HTR-8/SVneo (cell line): ENCODE measurements at places on chromosomes 1 and 21.
A peak's percentile ranks its signal among the peaks of the same experiment; 100 is the strongest.

- no peak for DNase-seq
These were observed 92.6 kb downstream of the IGSF21 start for GRCh38 chr1:18200136-18200717.

DNA sequence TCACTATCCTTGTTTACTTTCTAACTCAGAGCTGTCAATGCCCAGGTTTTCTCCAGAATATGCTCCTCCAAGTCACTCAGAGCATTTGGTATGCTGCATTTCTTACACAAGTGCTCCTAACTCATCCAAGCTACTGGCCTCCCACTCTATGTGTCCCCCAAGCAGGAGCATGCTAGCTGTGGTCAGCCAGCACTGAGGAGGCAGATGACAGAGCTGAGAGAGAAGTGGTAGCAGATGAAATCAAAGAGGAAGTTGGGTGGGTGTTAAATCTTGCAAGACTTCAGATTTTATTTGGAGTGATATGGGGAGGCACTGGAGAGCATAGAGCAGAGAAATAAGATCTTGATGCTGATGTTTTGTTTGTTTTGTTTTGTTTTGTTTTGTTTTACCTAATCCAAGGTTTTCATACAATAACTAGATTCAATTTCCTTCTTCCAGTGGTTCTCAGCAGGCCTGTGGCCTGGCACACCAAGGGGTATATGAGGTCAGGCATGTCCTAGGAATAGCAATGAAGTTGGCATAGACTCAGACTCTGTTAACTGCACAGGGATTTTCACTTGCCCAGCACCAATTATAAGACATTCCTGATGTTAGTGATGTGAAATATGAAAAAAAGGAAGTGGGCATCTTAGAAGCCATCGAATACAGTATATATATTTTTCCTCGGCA is 3.1 kb upstream of the PGBD5 start:
- no peak for DNase-seq

GRCh38 chr1:39034114-39034654 is 8.0 kb downstream of the NDUFS5 start:
- DNase-seq, result no peak

GRCh38 chr1:22636927-22637326 is 499 bp downstream of the C1QA start:
- DNase-seq, result no peak

DNA sequence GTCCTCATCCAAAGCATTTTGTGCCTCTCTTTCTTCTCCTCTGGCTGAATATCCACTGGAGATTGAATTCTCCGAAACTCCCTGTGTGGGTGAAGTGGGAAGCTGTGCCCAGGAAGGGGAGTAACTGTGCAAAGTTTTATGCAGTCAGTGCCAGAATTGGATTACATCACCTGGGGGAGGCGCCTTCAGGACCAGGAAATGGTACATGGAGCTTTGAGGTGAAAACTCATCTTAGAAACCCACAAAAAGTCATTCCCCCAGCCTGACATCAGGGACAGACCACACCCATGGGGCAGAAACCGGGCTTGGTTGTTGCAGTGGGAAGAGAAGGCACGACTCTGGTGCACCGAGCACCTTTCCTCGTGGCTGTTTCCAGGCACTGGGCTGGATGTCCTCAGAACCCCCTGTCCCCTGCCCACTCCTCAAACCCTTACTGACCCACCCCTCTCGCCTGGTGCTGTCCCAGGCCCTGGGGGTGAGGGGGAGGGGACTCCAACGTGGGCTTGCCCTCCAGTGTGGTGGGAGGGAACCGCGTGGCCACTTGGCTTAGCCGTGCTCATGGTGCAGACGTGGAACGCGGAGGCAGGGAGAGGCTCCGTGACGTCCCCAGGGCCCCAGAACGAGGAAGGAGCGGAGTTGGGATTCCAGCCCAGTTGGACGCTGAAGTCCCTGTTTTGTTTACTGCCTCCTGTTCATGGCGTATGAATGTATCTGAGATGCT is 15.7 kb downstream of the TFF3 start:
- DNase-seq, result no peak

GRCh38 chr1:182601416-182601786 is 2.8 kb downstream of the RGS16 start:
- DNase-seq, result peak; percentile 72

DNA sequence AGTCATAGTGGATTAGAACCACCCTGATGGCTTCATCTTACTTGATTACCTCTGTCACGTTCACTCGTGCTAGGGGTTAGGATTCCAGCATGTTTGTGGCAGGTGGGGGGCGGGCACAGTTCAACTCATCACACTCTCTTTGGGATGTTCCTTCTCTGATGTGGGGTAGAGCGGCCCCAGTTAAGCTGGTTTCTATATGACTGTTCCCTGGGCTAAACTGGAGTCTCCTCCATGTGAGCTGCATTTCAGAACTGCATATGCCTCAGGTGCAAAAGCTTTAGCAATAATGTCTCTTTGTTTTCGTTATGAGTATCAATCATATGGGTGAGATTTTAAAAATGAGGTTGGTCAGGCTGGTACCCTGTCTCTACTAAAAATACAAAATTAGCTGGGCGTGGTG is 393.2 kb downstream of the RPS6KC1 start:
- DNase-seq, result no peak

GRCh38 chr1:20634594-20635084 is 1.4 kb downstream of the PINK1 start:
- DNase-seq, result no peak

DNA sequence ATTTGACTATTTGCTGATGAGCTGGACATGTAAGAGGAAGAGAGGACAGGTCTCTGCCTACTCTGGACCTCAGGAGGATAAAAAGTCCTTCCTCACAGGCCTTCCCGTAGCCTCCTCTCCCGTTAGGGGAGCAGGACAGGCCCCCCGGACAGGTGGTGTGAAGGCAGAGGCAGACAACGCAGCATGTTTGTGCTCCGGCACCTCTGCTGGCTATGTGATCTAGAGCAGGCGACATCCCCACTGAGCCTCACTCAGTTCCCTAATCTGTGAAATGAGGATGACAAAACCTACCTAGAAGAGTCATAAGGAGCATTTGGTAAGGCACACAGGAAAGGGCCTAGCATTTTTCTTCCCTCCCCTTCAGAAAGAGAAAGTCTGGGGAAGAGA is 34.8 kb downstream of the KIAA1614 start:
- no peak for DNase-seq

DNA sequence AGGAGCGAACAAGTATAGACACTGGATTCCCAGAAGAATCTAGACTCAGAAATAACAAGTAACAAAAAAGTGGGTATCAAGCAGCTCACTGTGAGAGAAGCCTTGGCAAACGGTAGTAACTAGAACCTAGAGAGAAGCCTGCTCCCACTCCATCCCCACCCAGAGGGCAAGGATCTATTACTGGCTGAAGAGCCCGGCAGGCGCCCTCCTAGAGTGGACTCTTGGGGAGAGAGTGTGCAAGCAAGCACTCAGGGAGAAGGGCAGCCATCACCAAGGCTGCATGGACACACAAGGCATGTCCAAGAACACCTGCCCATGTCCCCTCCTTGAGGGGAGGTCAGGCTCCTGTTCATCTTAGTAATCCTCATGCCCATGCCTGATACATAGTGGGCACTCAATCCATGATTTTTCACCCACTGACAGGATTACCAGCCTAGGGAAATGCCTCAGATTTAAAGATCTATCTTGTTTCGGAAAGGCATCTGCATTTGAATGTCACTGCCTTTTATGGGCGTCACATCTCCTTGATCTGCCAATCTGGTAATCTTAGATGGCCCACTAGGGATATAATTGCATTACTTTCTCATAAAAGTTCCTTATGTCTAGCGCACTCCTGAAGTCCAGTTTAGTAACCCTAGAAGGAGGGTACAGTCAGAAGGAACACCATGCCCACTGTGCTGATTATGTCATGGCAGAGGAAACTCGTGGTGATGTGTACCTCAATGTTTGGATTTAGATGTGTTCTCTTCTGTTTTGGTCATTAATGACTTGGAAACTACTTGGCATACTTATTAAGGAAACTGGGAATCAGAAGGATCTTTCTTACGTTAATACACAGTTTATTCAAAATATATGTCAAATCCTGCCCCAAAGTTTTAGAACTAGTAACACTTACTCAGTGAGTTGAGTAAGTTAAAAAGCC is 14.4 kb downstream of the CNN3 start:
- no peak for DNase-seq

- no peak for DNase-seq
These were observed 117.7 kb downstream of the PDE4B start for GRCh38 chr1:65910432-65910831.

- no peak for DNase-seq
These were observed 4.0 kb downstream of the FTCD start for GRCh38 chr21:46151261-46151988.

GRCh38 chr1:66013371-66013770 is 220.7 kb downstream of the PDE4B start:
- DNase-seq, result no peak

DNA sequence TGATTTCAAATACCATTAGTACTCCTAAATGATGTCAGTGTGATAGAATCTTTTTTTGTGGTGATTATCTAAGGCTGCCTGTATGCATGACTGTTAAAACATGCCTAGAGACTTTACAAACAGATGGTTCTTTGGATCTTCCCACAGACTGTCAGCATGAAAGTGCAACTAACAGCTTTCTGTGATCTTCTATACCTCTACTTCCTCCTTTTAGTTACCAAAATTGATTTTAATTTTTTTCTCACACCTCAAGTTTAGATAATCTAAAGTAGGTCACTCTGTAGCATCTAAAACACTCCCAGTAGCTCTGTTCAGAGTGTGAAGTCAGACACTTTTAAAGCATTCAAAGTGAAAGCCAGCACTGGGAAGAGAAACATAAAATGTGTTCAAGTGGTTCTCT is 534.5 kb downstream of the PTPRC start:
- DNase-seq, result no peak

GRCh38 chr1:108831225-108831624 is 25.7 kb downstream of the AKNAD1 start:
- no peak for DNase-seq

DNA sequence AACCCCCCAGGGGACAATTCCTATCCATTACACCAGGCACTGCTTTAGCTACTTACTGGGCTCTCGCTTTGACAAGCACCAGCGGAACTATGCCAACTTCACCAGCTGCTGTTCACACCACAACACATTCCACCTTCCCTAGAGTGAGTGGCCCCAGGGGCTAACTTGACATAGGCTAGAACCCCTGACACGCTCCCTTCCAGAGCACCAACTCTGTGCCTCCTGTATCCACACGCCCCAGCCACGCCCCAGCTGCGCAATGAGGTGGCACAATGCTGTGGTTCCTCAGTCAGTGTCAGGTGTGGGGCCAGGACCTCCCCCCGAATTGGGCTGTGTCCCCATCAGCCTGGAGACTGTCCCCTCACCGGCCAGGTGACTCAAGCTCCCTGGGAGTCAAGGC is 11.7 kb upstream of the FGR start:
- no peak for DNase-seq

GRCh38 chr21:17780539-17780938 is 38.6 kb downstream of the C21orf91 start:
- DNase-seq, result no peak
